ENCODE measurements at places on chromosomes 3 and 15. TPM values are rescaled to one million over a fixed set of nuclear protein-coding genes. Genes with fewer than 3 reads are reported as not detected.

- no peak for DNase-seq
- no peak overlapping the region for H3K27ac ChIP-seq
- no peaks in the 10 kb centered on the region for H3K27me3 ChIP-seq
- H3K36me3 ChIP-seq: no peaks in the 10 kb centered on the region
- no peak overlapping the region for H3K4me3 ChIP-seq
- no peaks in the 10 kb centered on the region for H3K4me1 ChIP-seq
Observed at GRCh38 chr15:48515500-48515899, 130.0 kb downstream of the FBN1 start.

DNA sequence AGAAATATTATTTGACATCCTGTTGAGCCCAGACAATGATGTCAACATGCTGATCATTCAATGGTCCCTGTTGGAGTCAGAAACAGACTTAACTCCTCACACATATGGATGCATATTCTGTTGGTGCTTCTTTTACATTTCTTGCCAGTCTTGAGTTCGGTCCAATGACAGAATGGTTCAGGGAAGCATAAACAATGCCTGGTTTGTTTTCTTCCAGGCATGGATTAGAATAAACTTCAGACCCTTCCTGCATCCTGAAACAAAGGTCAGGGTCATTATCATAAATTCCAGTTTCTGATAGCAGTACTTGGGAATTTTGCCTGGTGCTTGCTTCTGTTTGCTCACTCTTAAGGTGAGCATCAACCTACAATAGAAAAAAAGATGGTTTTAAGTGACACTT lies 33.3 kb downstream of the BTLA start:
- H3K27me3 ChIP-seq: no peaks in the 10 kb centered on the region
- H3K27ac ChIP-seq: no peak overlapping the region
- no peak for DNase-seq
- H3K4me1 ChIP-seq: peaks cover 69% of the 10 kb centered on the region

DNA sequence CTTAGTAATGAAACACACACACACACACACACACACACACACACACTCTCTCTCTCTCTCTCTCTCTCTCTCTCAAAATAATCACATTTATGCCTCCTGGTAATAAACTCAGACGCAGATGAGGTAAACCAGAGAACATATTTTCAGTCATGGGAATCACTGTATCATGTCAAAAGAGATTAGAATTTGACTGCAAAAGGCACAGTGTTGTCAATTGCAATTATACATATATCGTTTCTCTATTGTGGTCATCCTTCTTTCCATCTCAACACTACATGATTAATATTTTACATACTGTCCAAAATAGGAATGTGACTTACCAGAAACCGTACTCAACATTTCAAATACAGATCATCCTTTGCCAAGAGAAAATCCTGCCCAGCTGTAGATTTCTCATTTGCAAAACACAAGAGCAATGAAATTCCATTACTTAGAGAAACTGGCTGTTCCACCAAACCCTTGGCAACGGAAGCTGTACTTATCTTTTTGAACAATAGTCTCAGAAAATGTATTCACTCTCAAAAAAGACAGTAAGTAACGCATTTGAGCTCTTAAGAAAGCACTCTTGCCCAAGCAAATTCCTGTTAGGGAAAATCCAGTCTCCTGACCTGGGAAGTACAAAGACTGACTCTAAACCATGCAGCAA lies 24.3 kb downstream of the PDZRN3 start:
- no peak for DNase-seq
- no peaks in the 10 kb centered on the region for H3K36me3 ChIP-seq
- no peak overlapping the region for H3K4me3 ChIP-seq
- H3K4me1 ChIP-seq: no peaks in the 10 kb centered on the region

DNA sequence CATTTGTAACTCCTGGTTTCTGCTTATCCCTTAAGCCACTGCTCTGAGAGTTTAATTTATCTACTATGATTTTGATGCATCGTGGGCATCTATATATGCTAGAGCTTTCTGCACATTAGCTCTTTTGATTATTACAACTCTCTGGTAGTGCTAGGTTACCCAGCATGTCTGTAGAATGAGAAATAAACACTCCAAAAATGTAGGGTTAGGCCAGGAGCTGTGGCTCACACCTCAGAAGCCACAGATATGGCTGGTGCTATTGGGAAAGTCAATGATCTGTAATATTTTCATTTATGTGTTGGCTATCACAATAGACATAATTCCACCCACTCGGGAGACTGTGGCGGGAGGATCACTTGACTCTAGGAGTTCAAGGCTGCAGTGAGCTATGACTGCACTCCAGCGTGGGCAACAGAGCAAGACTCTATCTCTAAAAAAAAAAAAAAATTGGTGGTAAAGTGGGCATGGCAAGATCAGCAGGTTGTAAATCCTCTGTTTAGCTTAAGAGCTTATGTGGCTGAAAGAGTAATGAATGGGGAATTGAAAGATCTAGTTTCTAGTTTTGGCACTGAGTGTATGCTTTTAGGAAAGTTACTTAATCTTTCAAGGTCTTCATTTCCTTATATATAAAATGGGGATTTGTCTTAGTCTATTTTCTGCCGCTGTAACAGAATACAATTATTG lies 6.3 kb downstream of the TIGIT start:
- H3K4me1 ChIP-seq: peaks cover 6% of the 10 kb centered on the region
- H3K4me3 ChIP-seq: no peak overlapping the region
- no peak for DNase-seq
- H3K27ac ChIP-seq: no peak overlapping the region

DNA sequence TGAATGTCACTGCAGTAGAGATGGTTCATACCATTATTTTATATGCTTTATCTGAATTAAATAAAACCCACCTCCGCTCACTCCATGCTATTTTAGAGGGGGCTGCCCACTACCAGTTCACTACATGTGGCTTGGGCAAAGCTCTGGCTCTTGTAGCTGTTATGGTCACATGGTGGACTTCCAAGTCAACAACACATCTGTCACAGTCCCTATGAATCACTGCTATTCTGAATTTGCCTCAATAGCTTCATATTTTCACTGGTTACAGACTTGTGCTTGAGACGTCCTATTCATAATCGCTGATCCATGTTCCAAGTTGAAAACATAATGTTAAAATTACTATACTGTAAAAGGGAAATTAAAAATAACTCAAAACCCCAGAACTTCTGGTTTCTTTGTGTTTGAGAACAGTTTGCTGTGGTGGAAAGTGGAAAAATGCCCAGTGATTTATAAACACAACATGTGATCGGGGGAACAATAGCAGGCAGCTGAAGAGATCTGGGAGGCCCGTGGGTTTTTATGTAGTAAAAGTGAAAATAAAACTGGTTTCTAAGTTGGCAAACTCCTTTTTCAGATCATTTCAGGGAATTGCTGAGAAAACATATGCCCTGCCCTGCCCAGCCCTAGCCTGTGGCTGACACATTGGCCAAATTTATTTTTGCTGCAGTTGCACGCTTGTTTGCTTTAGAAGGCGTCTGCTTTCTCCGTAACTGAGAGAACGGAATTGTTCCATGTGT lies 128.8 kb upstream of the PRR23C start:
- H3K27me3 ChIP-seq: peaks cover 17% of the 10 kb centered on the region
- no peak overlapping the region for H3K4me3 ChIP-seq
- H3K4me1 ChIP-seq: peaks cover 4% of the 10 kb centered on the region
- DNase-seq: no peak

DNA sequence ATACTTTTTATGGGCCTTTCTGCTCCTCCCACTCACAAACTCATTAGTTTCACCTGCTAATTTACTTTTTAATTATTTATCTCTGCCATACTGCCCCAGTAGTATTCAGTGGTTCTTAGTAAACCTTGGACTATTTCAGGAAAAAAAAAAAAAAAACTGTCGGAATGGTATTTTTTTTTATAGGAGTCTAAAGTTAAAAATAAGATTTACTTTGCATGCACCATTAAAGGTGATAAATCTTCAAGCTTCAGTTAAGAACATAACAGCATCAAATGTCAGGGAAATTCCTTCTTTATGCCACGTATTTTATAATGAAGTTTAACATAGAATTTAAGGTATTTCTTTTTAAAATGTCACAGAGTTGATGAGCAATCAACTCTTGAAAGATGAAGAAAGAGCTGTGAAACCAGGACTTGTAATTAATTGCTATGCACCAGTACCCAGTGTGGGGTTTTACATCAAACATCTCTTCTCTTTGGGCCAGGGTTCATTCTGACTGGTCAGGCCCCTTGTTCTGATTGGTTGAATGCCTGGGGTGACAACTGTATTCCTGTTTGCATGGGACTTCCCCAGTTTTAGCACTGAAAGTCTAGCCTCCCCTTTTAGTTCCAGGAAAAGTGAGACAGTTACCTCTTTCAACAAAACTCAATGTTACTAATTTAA lies 40.3 kb upstream of the PTPRG start:
- H3K27me3 ChIP-seq: peaks cover 4% of the 10 kb centered on the region
- no peak overlapping the region for H3K4me3 ChIP-seq
- no peaks in the 10 kb centered on the region for H3K36me3 ChIP-seq
- H3K4me1 ChIP-seq: peaks cover 2% of the 10 kb centered on the region
- no peak for DNase-seq
- no peak overlapping the region for H3K27ac ChIP-seq

- no peak for DNase-seq
- no peak overlapping the region for H3K27ac ChIP-seq
- H3K4me3 ChIP-seq: no peak overlapping the region
- peaks cover 7% of the 10 kb centered on the region for H3K4me1 ChIP-seq
- peaks cover 36% of the 10 kb centered on the region for H3K27me3 ChIP-seq
Observed at GRCh38 chr3:194079702-194080172, 56.2 kb upstream of the HES1 start.

DNA sequence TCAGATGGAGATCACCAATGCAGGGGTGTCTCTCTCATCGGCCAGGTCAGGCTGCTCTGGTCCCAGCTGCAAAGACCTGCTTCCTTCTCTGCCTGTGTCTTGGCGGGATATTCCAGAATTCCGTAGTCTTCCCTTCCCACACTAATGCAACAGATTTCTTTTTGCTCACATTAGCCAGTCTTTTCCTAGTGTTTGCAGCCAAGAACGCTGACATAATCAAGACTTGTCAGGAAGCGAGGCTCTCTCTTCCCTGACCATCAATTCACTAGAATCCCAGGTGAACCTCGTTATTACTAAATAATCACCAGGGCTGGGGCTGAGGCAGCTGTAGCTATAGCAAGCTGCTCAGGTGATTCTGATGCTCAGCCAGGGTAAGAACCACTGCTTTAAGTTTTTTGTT lies 43.2 kb upstream of the ACKR4 start:
- H3K27me3 ChIP-seq: no peaks in the 10 kb centered on the region
- peaks cover 20% of the 10 kb centered on the region for H3K4me1 ChIP-seq
- no peak overlapping the region for H3K27ac ChIP-seq
- H3K4me3 ChIP-seq: no peak overlapping the region
- peaks cover 4% of the 10 kb centered on the region for H3K36me3 ChIP-seq
- no peak for DNase-seq

GRCh38 chr3:162077108-162077507 lies 580.5 kb downstream of the OTOL1 start:
- H3K36me3 ChIP-seq: no peaks in the 10 kb centered on the region
- no peak overlapping the region for H3K27ac ChIP-seq
- no peaks in the 10 kb centered on the region for H3K27me3 ChIP-seq
- DNase-seq: no peak

GRCh38 chr15:29589416-29589815 lies 232.9 kb downstream of the TJP1 start:
- no peaks in the 10 kb centered on the region for H3K36me3 ChIP-seq
- no peak overlapping the region for H3K4me3 ChIP-seq
- DNase-seq: no peak
- no peaks in the 10 kb centered on the region for H3K4me1 ChIP-seq
- H3K27me3 ChIP-seq: peaks cover 2% of the 10 kb centered on the region

UPK1B gene
- total RNA-seq: not detected

KLHL40 gene
- total RNA-seq: not detected

MYRIP gene
- not detected for total RNA-seq
